ENCODE measurements at places on chromosomes 3 and 15. TPM values are rescaled to one million over a fixed set of nuclear protein-coding genes. Genes with fewer than 3 reads are reported as not detected.

DNA sequence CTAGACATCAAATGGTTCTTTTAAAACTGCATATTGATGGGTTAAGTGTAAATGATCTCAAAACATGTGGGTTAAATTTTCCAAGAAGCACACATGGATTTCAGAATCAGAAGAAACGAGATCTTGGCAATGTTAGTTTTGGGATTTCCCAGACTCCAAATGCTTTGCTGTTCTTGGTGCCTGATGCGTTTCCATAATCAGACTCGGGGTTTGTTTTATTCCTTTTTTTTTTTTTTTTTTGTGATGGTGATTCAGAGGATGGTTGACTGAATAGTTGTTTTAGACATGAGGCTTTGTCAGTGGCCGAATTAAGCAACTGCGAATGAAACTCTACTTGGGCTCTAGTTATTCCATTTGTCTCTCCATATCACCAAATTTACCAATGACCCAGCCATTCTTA lies 52.2 kb upstream of the FAM98B start:
- no peak for DNase-seq

The MCCC1 gene
- total RNA-seq, result 49.9 TPM

- no peak for DNase-seq
These were observed 158.4 kb upstream of the TPRG1 start for GRCh38 chr3:189013224-189013888.

GRCh38 chr3:102480139-102480538 lies 45.3 kb downstream of the ZPLD1 start:
- DNase-seq, result no peak

The CPNE9 gene
- 0.44 TPM for total RNA-seq

DNA sequence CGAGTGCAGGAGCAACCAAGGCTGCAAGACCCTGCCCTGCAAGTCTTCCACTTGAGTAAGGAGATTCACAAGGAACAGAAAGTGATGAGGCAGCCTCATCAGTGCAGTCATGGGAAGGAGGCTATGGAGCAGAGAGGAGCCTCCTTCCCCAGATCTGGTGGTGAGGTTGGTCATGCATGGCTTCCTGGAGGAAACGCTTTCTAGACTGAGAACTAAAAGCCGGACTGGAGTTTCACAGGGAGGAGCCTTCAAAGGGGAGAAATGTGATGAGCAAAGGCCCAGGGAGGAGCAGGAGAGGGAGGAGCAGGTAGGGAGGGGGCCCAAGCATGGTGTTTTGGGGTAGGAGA lies 139.9 kb downstream of the SRGAP3 start:
- DNase-seq, result no peak

The RLBP1 gene
- not detected for total RNA-seq

GRCh38 chr15:91022832-91023129 lies 387 bp upstream of the VPS33B start:
- no peak for DNase-seq

- no peak for DNase-seq
These were observed 45.0 kb downstream of the SRGAP3 start for GRCh38 chr3:9204253-9204992.

DNA sequence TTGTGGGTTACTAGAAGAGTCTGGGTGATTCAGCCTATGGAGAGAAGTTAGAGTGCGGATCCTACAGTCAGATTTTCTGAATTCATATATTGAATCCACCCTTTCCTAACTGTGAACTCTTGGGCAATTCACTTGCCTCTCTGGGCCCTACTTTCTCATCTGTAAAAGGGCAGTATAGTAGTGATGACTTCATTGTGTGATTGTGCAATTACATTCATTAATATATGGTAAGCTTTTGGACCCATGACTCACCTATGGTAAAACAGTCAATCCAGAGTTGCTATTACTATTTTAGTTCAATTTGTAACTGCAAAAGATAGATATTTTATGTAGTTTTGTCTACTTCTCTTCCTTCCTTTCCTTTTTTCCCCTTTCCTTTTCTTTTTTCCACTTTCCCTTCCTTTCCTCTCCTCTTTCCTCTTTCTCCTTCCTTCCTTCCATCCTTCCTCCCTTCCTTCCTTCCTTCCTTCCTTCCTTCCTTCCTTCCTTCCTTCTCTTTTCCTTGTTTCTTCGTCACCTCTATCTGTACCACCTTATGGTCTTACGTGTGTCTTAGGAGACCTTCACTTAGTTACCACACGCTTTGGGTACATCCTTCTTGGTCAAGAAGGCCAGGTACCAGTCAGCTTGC lies 37.0 kb downstream of the GMNC start:
- no peak for DNase-seq

The WDR93 gene
- total RNA-seq, result 1.2 TPM

DNA sequence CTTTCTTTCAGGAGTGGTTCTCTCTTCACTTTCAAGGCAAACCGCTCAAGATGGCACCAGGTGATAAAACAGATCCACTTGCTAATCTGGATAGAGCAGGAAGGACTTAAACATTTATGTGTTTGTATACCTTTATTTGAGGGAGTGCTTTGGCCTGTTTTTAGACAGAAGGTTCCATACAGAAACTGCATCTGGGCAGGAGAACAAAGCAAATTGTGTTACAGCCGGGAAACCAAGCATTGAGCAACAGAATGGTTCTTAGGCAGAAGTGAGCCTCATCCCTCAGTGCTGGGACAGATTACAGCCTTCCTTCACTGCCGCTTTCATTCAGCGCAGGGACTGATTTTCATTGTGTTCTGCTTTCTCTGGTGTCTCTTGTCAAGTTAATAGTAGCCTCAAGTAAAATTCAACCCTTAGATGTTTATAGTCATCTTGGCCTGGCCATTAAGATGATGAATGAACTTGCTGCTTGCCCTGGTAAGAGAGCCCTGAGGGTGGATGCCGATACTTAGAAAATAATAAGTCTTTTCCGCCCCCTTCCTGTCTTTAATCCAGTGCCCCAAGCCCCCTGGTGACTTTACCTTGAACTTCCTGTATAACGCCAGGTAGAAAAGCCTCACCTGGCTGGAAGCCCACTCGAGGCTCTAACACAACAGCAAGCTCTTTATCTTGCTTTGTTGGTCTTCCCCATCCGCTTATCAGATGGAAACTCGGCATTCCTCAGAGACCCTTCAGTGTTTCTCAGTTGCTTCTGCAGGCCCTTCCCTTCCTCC lies 168.0 kb upstream of the CTDSPL start:
- no peak for DNase-seq

The GPR156 gene
- total RNA-seq, result 0.32 TPM

- peak; percentile 52 for DNase-seq
These were observed 609 bp upstream of the TBC1D23 start for GRCh38 chr3:100260081-100260684.

The EIF1B gene
- 55.5 TPM for total RNA-seq

The AGTR1 gene
- total RNA-seq, result 10.8 TPM

The TJP1 gene
- total RNA-seq, result 115 TPM

- DNase-seq, result no peak
These were observed 155.2 kb downstream of the XXYLT1 start for GRCh38 chr3:195115600-195116406.

The FSIP1 gene
- 2.0 TPM for total RNA-seq
